ENCODE measurements at places on chromosomes 3 and 15.

GRCh38 chr3:109548192-109548938, 211.0 kb upstream of the DPPA4 start:
- no peak for DNase-seq

GRCh38 chr3:127350172-127351050, 62.6 kb upstream of the PRR20G start:
- no peak for DNase-seq

- no peak for DNase-seq
Observed at GRCh38 chr15:63402498-63403253, 21.0 kb upstream of the CA12 start.

- DNase-seq = no peak
Observed at GRCh38 chr15:29888646-29889045, 66.4 kb upstream of the TJP1 start.

DNA sequence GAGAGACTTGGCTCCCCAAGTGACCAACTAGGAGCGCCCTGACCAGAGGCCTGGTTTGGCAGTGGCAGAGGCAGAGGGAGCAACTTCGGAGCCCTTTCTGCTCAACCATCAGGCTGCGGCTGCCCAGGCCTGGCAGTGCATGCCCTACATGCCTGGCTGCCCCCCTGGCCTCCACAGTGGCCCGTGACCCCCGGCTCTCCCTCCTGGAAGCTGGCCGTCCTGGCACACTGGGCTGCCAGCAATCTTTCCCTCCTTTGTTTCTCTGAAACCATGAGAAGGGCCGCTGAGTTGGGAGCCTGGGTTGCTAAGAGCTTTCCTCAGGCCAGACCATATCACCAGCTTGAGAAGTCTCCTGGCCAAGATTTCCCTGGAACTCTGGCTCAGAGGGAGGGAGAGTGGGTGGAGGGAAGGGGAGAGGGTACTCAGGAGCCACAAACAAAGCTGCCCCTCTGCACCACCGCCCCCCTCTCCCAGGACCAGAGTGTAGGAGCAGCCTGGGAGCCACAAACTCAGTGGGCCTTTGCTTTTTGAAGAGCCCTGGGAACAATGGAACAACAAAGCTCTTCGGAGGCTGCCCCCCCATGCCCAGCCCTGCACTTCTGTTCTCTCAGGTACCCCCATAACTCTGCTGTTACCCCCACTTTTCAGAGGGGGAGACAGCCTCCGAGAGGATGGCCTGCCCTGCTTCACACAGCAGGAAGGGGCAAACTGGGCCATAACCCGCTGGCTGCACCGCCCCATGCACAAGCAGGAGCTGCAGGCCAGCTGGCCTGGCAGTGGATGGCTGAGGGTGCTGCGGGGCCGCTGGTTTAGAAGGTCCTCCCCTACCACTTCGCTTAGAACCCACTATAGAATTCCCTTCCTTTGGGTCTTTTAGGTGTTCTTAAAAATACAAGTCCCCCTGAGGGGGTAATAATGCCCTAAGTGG, 11.3 kb downstream of the CORO2B start:
- DNase-seq = no peak

- DNase-seq = no peak
Observed at GRCh38 chr3:105137911-105138310, 228.8 kb upstream of the ALCAM start.

- DNase-seq = no peak
Observed at GRCh38 chr3:183563536-183563874, 8.0 kb upstream of the KLHL6 start.
